Trophoblast cell (in vitro differentiated cells and primary cell): ENCODE measurements at places on chromosomes 13 and 19.

DNA sequence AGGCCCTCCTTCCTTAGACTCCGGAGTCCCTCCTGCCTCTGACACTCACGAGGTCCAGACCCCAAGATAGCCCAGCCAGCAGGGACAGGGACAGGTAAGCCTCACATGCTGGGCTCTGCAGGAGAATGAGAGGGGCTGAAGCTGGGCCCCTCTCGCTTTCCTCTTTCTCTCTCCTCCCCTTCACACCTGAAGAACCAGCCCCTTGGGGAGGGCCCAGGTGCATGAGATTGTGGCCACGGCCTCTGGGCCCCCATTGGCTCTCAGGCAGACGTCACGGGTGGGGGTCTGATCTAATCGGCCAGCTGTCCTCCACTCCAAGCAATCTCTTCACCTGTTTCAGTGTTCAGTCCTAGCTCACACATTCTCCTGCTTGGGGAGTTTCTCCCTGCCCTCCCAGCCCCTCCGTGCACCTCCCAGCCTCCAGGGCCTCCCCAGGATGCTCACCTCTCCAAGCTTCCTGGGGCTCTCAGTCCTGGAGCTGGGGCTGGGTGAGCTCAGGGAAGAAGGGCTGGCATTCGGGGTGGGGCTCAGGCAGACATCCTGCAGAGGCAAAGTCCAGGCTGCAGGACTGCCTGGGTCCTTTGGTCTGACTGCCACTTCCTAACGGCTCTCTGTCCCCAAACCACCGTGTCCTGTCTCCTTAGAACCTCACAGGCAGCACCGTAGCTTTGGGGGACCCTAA is 2.8 kb downstream of the TMEM150B start:
- no peak for DNase-seq

GRCh38 chr19:3360421-3361383 is 5.7 kb upstream of the NFIC start:
- peak; percentile 64 for DNase-seq

- no peak for DNase-seq
Observed at GRCh38 chr13:26460648-26461047, 96.8 kb upstream of the WASF3 start.

- DNase-seq: no peak
Observed at GRCh38 chr19:5228932-5229777, 111.5 kb downstream of the PTPRS start.

DNA sequence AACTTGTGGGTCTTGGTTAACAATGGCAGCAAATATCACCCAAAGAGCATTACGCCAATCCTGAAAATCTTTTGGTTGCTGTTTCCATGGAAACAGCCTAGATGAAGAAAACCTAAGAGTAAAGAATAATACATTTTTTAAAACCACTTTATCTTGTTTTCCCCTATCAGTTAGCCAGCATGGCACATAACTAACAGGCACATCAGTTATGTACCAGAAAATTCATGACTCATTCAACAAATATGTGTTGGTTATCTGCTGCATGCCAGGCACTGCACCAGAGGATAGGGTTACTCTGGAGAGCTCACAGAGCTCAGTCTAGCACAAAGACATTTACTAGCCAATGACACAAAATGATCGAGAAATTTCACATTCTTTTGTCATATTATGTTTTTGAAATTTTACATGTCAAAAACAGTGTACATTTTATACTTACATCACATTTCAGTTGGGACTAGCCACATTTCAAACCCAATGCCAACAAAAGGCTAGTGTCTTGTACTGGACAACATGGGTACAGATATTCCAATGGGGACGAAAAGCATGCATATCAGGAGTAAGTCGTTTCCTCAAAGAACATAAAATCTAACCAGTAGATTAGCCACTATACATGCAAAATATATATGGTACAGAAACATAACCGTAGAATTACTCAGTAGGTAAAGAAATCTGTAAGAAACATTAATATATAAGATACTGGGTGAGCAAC is 20.3 kb downstream of the LNX2 start:
- DNase-seq: peak; percentile 98

DNA sequence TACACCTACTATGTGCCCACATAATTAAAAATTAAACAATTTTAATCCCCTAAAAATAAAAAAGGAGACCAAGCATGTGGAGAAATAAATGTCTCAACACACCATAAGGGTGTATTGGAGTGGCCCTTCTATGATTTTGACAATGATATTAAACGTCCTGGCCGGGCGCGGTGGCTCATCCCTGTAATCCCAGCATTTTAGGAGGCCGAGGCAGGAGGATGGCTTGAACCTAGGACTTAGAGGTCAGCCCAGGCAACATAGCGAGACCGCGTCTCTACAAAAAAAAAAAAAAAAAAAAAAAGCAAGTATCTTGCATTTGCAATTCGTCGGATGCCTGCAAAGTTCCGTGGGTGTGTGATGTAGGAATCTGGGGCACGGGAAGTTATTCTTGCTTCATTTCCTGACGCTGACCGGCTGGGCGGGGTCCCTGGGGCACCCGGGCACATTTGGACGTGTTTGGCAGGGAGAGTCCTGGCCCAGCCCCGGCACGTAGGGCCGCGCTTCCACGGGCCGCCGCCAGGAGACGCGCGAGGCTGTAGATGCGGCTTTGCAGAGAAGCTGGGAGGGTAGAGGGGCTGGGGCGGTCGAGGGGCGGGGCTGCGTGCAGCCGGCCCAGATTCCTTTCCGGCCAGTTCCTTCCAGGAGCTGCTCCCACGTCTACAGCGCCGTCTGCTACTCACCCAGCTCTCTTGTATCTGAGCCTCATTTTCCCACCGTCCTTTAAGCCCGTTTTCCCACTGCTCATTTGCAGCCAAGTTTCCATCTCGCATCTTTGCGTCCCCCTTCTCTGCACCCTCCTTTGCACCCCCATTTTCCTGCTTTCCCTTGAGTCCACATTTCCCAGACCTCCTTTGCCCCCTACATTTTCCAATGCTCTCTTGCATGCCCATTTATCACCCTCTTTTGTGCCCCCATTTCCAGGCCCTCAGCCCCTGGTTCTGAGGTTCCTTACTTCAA is 2.2 kb upstream of the TSPAN16 start:
- DNase-seq: peak; percentile 91

DNA sequence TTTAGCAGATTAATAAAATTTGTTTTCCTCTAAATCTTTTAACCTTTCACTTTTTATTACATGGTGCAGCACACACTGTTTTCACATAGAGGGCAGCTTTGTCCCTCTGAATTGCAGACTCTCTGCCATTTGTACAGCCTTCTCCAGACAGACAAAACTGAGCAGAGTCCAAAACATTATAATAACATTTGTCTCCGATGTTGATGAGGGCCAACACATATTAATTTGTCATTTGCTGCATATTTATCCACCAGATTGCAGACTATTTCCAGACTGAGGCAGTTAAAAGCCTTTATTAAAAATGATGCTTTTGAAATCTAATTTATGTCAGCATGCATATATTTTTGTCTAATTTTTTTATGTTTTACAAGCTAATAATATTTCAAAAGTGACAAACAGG is 1251.9 kb upstream of the SLC10A2 start:
- DNase-seq: no peak

DNA sequence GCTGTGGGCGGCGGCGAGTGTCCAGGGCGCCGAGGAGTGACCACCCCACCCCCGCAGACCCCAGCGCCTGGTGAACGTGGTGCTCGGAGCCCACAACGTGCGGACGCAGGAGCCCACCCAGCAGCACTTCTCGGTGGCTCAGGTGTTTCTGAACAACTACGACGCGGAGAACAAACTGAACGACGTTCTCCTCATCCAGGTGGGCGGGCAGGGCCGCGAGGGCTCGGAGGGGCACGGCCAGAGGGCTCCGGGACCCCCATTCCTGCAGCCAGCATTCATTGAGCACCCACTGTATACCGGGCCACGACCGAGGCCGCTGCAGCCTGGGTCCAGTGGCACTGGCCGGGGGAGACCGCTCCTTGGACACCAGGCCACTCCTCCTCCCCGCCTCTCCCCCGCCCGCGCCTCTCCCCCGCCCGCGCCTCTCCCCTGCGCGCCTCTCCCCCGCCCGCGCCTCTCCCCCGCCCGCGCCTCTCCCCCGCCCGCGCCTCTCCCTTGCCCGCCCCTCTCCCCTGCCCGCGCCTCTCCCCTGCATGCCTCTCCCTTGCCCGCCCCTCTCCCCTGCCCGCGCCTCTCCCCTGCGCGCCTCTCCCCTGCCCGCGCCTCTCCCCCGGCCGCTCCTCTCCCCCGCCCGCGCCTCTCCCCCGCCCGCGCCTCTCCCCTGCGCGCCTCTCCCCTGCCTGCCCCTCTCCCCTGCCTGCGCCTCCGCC is 3.2 kb downstream of the PRTN3 start:
- DNase-seq: no peak

DNA sequence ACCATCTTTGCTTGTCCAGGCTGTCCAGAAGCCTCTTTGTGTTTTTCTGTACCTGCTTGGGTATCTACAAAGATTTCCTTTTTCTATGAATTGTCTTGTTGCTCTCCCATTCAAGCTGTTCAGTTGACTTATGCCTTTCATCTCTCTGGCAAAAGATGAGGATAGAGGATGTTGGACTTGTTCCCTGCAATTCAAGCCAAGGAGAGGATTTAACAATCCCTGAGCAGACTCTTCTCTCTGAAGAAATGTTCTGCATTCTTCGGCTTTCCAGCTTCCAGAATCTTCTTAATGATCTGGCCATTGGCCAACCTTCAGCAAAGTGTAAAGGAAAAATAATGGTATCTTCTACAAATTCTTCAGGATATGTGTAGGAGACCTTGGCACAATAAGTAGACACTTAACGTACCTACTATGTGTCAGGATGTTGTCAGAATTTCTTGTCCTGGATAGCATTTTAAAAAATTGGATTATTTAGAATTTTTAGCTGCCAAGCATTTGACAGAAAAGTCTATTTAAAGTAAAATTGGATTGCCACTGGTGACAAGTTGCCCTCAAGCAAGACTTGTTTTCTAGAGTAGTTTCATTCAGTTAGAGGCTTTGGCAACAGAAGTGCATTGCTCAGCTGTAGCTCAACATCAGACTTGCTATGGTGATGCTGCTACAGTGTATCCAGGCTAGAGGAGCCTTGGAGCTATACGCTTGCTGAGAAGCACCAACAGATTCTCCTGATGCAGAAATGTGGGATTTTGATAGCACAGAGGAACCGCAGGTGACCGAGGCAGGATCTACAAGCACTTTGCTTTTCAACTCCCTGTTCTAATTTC is 455.7 kb downstream of the SUCLA2 start:
- no peak for DNase-seq

GRCh38 chr13:94660695-94661326 is 51.5 kb downstream of the SOX21 start:
- DNase-seq: no peak
